ENCODE measurements at places on chromosomes 2 and 18. TPM values are rescaled to one million over a fixed set of nuclear protein-coding genes. Genes with fewer than 3 reads are reported as not detected.
A peak's percentile ranks its signal among the peaks of the same experiment; 100 is the strongest.

GRCh38 chr2:9017411-9017810 is 13.9 kb upstream of the MBOAT2 start:
- no peak for DNase-seq

The TET3 gene
- 31.0 TPM for total RNA-seq

DNA sequence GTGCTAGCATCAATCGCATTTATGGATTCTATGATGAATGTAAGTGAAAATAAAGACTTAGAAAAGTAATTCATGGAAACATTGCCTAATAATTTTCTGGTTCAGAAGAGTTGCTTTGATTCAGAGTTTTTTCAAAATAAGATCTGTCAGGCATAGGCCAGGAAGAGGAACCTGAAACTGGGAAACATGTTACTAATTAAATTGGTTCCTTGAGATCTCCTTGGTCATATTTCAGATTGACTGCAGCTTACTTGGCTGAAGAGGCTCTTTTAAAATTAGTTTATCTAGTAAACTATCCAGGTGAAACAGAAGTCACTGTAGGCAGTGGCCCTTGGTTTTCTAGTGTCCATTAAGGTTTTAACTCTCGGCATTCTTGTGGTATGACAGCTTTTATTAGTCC is 27.4 kb downstream of the PPP1CB start:
- no peak for DNase-seq

The CFAP65 gene
- total RNA-seq = not detected

- no peak for DNase-seq
Observed at GRCh38 chr2:38284971-38285370, 92.1 kb downstream of the ATL2 start.

- no peak for DNase-seq
Observed at GRCh38 chr2:85892216-85892944, 3.6 kb upstream of the ST3GAL5 start.

GRCh38 chr2:122145856-122146255 is 390.4 kb downstream of the TSN start:
- DNase-seq = no peak

DNA sequence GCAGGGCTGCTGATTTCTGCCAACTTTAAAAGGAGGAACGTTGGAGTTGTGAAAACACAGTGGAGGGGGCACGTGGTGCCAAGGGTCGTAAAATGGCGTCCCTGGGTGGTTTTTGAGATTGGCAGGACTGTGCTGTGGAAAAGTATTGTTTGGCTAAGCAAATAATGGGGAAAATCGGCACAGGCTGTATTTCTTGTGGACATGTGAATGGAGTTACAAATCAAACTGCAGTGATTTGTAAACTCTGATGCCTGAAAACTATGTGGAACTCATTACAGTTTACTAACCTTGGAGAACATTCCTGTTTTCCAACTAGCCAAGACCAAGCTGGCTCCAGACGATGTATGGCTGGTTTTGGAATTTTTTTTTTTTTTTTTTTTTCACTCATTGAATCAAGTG is 68.7 kb downstream of the KCTD1 start:
- no peak for DNase-seq

DNA sequence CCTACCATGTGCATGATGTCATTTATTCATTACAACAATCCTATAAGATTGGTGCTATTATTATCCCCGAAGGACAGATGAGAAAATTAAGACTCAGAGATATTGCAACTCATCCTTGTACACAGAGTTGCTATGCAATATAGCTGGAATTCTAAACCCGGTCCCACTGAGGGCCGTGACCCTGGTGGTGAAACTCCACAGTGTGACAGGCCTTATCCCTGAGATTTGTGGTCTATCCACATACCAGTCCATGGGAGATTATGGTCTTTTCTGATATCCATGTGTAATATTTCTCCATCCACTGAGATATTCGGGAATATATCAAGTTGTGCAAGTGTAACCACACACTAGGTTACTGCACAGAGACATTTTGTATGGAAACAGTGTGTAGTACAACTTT is 305.2 kb downstream of the TXNL1 start:
- DNase-seq = no peak

GRCh38 chr2:105738658-105739241 is 6.0 kb upstream of the NCK2 start:
- DNase-seq = no peak

DNA sequence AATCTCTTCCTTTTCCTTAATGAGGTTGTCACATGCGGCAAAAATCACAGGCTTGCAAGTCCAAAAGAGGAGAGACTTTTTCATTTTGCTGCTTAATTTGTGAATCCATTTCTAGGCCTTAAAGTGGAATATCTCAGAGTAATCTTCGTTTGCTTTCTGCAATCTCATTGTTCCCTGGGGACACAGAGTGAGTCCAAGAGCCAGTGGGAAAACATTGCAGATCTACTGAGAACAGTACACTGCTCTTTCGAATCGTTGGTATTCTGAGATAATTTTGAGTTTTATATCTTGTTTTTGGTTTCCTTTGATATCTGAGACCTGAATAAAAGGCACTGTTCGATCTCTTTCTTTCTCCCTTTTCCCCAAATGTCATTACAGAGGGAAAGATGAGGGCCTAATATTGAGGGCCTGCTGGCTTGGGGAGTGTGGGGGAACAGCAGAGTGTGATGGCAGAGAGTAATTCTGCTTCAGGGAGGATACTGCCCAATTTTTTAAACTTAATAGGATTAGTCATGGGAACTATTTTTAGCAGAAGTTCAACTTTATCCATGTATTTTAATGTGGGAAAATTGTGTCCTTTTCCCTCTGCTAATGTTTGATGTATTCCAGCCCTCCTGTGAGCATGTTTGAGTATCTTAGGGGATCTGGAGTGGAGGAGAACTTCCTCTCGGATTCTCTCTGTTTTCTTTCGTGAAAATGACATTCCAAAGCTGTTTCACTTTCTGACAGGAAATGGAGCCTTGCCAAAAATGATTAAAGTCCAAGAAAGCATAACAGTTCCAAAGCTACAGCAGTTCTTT is 418.2 kb upstream of the ZEB2 start:
- no peak for DNase-seq

DNA sequence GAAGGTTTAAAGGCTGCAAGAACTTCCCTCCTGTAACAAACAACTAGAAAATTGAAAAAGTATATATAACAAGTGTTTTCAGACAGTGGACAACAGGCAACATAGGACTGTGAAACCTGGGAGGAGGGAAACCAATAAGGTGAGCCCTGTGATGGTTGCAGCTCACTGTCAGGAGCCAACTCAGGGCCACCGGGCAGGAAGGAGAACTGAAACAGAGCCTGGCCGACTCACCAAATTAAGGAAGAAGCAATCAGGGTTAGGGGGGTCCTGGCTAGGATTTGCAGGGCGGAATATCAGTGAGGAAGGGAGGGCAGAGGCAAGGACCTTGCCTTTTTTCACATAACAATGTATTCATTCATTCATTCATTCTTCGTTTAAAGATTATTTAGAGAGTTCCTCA is 21.8 kb upstream of the CNRIP1 start:
- DNase-seq = no peak

DNA sequence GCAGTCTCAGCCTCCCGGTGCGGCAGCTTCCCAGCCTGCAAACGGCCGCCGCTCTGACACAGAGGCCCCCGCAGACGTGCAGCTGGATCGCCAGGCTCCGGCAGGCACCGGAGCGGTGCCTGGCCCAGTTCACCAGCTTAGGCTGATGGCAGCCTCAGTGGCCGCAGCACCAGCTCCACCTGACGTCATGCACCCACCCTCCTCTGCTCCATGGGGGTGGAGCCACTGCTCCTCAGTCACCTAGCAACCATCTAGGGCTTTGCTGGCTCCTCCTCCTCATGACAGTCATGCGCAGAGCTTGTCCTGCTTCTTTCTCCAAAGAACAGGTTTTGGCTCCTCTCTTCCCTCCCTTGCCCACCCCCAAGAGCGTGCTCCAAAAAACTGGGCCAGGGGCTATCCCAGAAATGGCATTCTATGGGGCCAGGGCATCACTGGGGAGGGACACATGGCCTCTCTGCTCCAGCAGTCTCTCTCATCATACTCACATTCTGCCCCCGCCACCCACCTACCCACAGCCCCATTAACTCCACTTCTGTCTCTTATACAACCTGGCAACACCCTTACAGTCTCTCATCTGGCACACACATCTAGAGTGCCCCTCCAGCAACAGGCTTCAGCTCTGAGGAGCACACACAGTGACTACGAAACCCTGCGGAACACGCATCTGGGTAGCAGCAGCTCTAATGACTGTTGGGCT is 5.5 kb downstream of the DCTN1 start:
- DNase-seq = peak; percentile 62

- DNase-seq = no peak
Observed at GRCh38 chr18:35143622-35144596, 96.9 kb upstream of the ZNF397 start.

DNA sequence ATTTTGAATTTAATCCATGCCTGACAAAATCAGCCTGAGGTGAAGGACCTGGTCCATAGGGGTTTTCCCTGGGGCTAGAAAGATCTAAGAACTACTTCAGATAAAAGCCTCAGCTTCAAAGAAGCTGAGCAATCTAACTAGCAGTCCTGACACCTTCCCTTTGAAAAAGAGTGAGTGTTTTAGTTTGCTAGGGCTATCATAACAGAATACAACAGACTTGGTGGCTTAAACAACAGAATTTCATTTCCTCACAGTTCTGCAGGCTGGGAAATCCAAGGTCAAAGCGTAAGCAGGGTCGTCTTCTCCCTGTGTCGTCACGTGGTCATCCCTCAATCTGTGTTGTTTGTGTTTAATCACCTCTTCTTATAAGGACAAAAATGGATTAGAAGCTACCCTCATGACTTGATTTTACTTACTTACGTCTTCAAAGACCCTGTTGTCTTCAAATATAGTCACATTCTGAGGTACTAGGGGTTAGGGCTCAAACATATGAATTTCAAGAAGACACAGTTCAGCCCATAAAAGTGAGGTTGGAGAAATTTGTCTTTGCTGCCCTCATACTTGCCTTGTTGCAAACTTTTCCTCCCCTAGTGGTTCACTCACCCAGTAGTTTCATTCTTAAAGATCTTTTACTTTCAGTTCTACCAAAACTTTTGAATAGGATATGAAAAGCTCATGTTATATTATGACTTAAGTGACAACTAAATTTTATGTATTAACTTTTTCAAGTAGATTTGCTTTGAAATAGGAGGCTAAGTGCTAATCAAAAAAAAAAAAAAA is 673.8 kb downstream of the ARHGAP15 start:
- no peak for DNase-seq

DNA sequence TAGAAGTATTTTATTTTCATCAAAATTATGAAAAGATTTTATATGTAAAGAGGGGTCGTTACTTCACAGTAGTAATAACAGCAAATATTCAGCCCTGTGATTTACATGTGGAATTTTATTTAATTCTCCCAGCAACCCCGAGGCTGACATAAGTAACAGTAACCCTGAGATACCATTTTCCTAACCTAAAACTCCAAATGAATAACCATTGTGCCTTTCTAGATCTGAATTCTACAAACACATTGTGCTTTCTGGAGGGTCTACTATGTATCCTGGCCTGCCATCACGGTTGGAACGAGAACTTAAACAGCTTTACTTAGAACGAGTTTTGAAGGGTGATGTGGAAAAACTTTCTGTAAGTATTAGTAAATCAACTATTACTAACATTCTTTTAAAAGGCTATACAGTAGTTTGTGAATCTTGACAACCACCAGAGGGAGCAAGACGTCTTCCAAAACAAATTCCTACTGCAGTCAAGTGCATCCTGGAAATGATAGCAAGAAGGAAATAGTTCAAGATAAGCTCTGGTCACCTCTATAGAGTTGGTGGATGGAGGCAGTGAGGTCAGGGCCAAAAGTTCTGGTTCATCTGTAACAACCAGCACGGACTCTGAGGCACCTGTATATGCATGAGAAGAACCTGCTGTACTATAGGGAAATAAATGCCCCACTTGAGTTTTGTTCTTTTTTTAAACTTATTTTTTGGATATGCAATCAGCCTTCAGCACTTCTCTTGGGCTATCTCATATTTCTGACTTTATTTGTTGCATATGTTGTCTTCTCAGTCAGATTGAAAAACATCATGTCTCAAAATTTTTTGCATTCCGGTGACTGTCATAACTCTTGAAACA is 37.4 kb downstream of the ACTR2 start:
- peak; percentile 67 for DNase-seq

GRCh38 chr18:74652392-74652988 is 54.8 kb downstream of the ZNF407 start:
- DNase-seq = no peak

DNA sequence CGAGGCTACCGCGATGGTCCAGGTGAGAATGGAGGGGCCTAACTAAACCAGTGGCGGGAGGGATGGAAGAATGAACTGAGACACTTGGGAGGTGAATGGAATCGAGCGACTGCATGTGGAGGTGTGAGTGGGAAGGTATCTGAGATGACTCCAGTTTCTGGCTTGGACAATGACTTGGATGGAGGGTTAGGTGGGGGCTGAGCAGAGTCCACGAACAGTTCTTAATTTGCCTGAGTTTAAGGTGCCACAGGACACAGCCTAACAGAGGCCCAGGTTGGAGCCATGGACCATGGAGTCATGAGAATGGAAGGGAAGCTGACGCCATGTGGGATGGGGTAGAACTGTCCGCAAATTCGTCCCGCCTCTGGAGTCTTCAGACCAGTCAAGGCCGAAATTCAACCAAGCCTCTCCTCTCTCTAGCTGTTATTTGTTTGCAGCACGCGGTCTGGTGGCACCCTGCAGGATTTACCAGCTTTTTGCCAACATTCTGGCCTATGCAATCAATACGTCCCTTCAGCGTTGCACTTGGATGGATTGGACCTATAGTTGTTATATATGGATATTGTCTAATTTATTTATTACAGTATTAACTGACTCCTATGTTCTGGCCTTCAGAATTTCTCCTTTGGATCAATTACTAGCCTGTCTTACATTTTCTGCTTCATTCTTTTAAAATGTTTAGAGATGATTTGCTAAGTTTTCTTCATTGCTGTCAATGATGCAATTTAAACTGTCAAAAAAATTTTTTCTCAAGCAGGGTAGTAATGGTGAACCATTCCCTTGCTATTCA is 940 bp upstream of the BOLA3 start:
- DNase-seq = no peak

DNA sequence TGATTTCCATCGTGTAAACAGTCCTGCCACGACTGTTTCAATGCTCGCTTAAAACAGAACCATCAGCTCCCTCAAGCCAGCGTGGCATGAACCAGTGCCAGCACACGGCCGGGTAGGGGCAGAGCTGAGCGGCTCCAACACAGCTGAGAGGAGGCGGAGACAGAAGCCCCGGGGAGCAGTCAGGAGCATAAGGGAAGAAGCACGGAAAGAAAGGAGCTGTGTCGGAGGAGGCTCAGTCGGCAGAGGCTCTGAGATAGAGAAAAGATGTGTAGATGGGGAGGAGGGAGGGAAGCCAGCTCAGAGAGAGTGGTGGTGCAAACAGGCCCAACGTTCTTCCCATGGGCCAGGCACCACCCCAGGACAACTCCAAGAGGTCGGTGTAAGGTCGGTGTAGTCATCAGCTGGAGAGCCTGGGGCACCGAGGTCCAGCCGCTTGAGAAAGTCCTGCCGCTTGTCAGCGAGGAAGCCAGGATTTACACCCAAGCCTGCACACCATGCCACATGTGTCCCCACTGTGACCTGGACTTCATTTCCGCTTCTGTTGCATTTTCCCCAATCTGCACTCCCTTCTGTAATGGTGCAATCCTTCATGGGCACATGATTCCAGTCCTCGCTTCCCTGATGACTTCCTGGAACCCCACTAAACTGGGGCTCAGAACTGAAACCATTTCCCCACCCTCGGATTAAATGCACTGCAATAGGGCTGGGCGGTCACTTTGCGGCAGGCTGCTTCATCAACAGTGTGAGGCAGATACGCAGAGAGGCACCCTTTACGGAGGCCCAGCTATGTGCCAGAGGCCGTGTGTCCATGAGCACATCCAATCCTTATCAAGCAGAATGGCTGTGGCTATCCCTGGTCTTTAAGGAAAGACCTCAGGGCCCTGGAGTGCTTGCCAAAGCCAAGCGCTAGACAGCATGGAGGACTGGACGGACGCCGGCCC is 43.5 kb downstream of the CYP27C1 start:
- no peak for DNase-seq

Data from Peyer's patch (tissue), 4 donors.